ENCODE measurements at places on chromosomes 16 and 17.
A peak's percentile ranks its signal among the peaks of the same experiment; 100 is the strongest.

GRCh38 chr17:61382796-61383688 lies 16.6 kb upstream of the TBX2 start:
- DNase-seq, result no peak

DNA sequence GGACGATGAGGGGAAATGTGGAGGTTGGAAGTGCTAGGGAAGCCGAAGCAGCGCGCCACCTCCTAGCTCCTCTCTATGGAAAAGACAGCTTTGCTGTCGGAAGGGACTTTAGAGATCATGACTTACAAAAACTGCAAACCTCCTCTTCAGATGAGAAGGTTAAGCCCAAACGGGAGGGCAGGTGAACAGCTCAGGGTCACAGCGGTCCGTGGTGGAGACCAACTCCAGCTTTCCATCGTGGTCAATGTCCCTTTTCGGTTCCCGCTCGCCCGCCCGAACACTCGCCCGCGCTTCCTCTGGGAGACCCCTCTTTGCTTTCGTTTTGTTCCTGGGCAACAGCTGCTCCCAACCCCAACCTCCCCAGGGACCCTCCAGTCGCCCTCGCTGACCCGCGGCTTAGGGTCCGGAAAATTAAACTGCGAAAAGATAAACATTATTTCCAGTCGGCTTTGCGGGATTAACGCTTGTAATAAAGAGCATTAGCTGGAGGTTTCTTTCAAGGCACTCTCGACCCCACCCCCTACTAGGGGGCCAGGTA lies 7.7 kb downstream of the IRX6 start:
- DNase-seq, result no peak

- no peak for DNase-seq
Observed at GRCh38 chr17:79087428-79088143, 13.0 kb downstream of the ENGASE start.

GRCh38 chr17:82687375-82687861 lies 11.1 kb downstream of the RAB40B start:
- no peak for DNase-seq

DNA sequence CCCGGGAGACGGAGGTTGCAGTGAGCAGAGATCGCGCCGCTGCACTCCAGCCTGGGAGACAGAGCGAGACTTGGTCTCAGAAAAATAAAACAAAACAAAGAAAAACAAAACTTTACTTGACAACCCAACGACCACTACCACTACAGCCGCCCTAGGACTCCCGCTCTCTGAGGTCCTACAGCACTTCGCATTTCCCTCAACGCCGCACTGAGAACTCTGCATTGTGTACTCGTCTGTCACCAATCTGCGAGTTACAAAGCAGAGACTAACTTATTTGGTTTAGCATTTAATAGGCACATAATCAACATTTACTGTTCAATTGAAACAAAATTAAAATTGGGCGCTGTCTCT lies 479 bp upstream of the ZNF207 start:
- no peak for DNase-seq

DNA sequence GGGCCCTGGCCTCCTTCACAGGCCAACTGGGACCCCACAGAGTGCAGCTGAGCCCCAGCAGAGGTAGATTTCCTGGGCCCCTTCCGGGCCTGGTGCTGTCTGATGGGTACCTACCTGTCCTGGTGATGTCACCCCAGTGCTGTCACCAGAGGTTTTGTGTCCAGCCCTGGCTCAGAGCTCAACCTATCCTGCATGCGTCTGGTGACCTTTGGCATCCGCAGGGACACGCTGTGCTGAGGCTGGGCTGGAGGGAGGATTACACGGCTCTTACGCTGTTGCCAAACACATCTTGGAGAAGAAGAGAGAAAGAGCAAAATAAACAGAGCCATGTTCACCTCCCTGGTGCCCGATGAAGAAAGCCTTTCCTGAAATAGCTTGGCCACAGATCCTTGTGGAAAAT lies 70.6 kb upstream of the MED9 start:
- DNase-seq, result no peak

GRCh38 chr16:8798174-8798527 lies 512 bp downstream of the PMM2 start:
- DNase-seq, result no peak

- no peak for DNase-seq
Observed at GRCh38 chr16:52265446-52265861, 281.5 kb downstream of the TOX3 start.

DNA sequence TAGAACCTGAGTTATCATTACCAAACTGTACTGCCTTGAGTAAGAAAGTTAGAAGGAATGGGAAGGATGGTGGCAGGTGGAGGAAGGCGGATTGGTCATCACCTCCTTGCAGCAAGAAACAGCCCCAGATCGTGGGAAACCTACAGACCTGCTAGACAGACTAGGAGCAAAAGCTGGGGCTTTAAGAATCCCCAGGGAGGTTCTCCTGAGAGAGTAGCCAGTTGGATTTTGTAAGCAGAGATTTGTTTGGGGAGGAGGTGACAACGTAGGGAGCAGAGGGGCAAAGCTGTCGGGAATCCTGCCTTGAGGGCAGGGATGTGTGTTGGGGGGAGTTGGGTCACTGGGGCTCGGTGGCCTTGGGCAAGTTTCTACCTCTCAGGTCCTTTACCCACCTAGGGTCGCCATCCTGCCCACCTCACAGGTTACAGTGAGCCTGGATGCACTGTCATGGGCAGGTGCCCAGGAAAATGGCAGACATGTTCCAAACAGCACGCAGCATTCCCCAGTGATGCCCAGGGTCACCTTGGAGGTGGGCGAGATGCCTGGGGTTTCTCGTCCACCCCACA lies 49.2 kb upstream of the STH start:
- no peak for DNase-seq

- DNase-seq, result no peak
Observed at GRCh38 chr17:61574542-61575351, 16.3 kb downstream of the NACA2 start.

DNA sequence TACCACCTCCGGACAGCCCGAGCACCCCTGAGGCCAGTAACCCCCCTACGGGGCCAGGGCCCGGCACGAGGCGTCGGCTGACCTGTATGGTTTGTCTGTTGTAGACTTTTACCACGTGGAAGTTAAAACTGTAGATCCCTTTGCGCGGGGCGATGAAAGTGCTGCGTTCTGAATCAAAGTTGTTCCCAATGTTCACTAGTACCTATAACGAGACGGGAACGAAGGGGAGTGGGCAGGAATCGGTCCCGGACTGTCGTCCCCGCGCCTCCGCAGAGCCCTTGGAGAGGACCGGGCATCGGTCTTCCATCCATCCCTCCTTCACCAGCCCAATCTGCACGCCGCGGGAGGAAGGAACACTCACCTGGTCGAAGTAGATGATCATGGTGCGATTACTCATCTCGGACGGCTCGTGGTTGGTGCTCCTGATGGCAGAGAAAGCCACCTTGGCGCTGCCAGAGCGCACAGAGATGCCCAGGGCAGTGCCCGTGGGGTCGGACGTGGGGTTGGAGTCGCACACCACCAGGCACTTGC lies 732 bp downstream of the CBLN1 start:
- DNase-seq, result no peak

DNA sequence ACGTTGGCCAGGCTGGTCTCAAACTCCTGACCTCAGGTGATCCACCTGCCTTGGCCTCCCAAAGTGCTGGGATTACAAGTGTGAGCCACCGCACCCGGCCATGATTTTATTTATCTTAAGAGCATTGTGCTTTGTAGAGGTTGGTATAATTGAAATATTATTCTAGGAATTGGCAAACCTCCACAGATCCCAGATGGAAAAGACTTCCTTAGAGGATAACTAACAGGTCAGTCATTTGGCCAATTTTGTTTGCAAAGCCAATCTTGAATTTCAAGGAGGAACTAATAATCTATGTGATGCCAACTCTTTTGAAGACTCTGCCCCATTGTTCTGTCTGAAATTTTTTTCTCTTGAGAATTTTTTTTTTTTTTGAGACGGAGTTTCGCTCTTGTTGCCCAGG lies 46.7 kb upstream of the SLC5A10 start:
- no peak for DNase-seq

GRCh38 chr16:80150978-80151721 lies 389.6 kb upstream of the DYNLRB2 start:
- DNase-seq, result no peak

GRCh38 chr17:78839762-78840529 lies 668 bp downstream of the USP36 start:
- peak; percentile 29 for DNase-seq

- DNase-seq, result no peak
Observed at GRCh38 chr16:22195695-22196558, 10.2 kb upstream of the EEF2K start.

- no peak for DNase-seq
Observed at GRCh38 chr17:54063639-54064038, 240.9 kb downstream of the KIF2B start.

GRCh38 chr17:67532326-67532871 lies 155.3 kb downstream of the PITPNC1 start:
- DNase-seq, result no peak

DNA sequence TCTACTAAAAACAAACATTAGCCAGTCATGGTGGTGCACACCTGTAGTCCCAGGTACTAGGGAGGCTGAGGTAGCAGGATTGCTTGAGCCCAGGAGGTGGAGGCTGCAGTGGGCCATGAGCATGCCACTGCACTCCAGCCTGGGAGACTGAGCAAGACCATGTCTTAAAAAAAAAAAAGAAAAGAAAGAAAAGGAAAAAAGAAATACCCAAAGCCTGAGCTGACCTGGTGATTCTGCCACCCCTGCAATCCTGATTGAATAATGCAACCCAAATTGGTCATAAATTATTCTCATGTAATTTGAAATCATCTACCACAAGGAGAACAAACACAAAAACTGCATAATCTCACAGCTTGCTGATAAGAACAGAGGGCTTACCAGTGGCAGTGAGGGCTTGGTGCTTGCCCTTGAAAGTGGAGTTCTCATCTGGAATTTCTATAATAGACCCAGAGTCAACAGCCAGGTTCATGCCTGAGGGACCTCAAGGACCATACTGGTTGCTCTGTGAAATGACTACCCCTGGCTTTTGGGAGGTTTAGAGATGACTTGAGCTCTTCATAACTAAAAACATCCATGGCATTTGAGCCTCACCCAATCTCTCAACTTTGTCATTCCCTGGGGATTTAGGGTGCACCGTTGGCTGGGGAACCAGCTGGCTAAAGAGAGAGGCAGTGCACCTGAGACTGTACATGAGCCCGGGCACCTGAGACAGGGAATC lies 35.4 kb upstream of the TMC5 start:
- DNase-seq, result no peak

DNA sequence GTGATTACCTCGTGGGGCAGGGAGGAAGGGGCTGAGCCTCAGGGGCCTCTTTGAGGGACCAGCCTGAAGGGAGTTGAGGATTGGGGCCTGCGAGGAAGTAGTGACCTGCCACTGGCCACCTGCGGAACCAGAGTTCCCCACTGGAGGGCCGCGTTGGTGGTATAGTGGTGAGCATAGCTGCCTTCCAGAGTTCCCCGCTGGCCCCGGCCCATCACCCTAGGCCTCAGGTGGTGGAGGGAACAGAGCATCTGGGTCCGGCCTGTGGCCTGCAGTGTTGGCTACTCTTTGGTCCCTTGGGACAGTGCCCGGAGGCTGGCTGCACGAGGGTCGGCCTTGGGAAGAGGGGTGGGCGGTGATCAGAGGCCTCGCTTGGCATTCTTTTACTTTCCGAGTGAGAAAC lies 20.5 kb downstream of the MGAT5B start:
- DNase-seq, result no peak

GRCh38 chr17:78842881-78843565 lies 2.4 kb upstream of the USP36 start:
- no peak for DNase-seq

- no peak for DNase-seq
Observed at GRCh38 chr17:63491977-63492618, 15.2 kb downstream of the ACE start.

DNA sequence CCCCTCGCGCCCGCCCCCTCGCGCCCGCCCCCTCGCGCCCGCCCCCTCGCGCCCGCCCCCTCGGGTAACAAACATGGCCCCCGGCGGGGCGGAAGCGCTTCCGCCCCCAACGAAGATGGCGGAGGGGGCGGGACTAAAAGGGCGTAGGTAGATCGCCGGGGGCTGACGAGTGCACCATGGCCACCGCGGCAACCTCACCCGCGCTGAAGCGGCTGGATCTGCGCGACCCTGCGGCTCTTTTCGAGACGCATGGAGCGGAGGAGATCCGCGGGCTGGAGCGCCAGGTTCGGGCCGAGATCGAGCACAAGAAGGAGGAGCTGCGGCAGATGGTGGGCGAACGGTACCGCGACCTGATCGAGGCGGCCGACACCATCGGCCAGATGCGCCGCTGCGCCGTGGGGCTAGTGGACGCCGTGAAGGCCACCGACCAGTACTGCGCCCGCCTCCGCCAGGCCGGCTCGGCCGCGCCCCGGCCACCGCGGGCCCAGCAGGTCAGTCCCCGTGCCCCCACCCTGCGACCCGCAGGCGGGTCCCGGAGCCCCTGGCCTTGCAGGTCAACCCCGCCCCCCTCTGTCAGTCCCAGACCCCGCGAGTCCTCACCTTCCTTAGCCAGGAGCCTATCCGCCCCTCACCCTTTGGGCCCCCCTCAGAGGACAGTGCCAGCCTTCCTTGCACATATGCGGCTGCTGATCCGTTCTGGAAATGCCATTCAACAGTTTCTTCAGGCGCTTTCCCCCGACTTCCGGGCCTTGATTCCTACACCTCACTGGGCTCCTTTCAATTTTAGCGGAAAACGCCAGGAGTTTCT lies at the start of gene COG1:
Gene COG1 (plus strand): TSS at position 162 of the 808 bp plus-strand sequence. CDS start 15 bp downstream, at position 177.
- DNase-seq, result peak; percentile 81

- no peak for DNase-seq
Observed at GRCh38 chr16:9248162-9248561, 156.7 kb downstream of the HAPSTR1 start.

DNA sequence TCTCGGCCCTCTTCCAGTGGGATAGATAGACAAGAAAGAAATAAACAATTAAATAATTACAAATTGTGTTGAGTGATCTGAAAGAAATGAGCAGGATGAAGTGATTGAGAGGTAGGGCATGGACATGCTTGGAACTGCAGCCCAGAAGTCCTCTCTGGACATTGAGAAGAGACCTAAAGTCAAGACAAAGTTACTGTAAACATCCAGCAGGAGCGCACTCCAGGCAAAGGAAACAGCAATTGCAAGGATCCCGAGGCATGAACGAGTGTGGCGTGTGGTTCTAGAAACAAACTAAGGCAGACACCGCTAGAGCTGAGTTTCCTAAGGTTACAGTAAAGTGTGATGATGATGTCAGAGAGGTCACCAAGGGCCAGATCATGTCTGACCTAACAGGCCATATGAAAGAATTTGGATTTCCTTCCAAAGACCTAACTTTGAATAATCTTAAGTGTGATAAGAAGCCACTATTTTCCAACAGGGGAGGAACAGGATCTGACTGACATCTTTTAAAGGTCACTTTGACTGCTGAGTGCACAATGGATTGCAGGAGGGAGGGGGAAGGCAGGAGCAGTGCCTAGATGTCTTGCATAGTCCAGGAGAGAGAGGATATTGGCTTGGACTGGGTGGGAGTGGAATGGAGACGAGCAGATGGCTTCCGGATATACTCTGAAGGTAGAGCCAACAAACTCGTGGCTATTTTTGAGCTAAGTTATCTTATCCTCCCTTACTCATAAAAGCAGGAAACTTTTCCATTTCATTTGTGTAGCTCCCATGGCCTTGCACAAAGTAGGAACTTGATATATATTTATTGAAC lies 19.0 kb downstream of the ABCC12 start:
- no peak for DNase-seq

GRCh38 chr17:43449470-43450248 lies 34.1 kb upstream of the DHX8 start:
- DNase-seq, result no peak

GRCh38 chr17:43846963-43847371 lies at the start of gene CD300LG:
CD300LG (plus strand) TSS chr17:43847176; CDS start chr17:43847217, 41 bp downstream.
- no peak for DNase-seq

- DNase-seq, result peak; percentile 82
Observed at GRCh38 chr16:84603140-84603816, 14.6 kb downstream of the COTL1 start.

All from HL-60 (cell line).